Progenitor cell of endocrine pancreas (in vitro differentiated cells): ENCODE measurements at places on chromosomes 11 and 22.

DNA sequence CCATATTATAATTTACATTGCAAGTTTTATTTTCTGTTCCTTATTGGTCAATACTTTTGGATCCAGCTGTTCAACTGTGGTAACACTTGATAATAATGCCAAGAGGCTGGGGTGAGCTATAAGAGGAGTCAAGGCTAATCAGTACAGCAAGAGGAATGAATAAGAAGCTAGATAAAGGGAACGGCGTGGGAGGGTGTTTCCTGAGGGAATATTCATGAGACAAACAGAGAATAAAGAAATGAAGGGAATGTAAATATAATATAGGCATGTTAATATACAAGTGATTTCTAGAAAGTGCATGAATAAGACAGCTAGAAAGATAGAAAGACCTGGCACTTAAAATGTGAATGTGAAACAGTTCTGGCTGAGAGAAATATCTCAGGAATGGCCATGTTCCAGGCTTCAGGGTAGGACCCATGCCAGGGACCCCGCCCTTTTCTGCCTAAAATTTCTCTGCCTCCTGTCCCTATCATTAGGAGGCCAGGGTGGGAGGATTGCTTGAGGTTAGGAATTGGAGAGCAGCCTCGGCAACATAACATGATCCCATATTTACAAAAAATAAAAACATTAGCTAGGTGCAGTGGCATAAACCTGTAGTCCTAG, 3.9 kb downstream of the OR51B4 start:
- DNase-seq: no peak

DNA sequence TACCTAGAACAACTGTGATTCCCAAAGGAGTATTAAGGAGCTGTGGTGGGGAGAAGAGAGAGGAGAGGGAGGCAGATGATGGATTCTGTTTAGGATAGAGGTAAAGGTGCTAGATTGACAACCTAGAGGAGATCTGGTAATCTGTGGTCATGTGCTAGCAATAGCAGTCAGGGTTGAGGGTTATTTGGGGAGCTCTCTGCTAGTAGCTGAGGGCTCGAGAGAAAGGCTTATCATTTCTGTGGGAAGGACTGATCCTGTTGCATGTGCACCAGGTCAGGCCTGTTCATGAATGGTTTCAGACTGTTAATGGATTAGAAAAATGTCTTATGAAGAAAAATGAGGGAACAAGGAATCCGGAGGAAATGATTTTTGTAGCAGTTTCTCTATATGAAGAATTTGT, 63.2 kb downstream of the MTMR3 start:
- DNase-seq: no peak

DNA sequence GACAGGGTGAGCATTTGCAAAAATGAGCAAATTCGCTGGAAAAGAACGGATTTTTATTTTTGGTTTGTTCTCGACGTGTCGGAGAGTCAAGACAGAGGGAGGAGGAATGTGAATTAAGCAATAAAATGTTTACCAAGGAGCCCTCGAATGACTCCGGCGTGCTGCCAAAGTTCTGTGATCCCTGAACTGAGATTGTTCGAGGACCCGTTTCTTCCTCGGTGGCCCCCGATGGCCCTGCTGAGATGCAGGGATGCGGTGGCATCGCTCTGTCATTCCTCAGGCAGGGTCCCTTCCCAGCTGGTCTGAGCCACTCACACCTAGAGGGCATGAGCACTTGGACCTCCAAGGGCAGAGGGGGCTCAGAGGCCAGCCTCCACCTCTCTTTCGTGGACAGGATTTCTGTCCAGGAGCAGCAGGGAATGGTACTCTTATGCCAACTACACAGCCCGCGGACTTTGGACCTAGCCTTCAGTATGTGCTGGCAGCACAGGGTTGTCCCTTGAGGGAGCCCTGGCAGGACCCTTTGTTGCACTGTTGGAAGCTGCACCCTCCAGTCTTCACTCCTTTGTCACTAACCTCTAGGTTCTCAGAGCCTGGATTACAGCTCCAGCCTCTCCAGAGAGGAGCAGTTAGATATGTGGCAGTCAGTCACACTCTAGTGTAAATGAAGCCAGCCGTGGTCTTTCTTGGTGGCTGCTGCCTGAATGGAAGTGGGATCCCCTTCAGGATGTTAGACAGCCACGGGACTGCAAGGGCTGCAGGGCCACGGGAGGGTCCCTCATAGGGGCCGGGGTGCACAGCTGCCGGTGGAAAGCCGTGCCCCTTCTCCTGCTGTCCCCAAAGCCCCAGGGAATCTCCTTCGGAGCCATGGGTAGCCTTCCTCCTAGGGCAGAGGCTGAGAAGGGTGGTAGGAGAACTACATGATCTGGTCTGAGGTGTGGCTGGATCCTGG, 109.4 kb upstream of the ANO1 start:
- no peak for DNase-seq

GRCh38 chr11:47177846-47178245, 1.2 kb upstream of the ARFGAP2 start:
- DNase-seq: no peak

DNA sequence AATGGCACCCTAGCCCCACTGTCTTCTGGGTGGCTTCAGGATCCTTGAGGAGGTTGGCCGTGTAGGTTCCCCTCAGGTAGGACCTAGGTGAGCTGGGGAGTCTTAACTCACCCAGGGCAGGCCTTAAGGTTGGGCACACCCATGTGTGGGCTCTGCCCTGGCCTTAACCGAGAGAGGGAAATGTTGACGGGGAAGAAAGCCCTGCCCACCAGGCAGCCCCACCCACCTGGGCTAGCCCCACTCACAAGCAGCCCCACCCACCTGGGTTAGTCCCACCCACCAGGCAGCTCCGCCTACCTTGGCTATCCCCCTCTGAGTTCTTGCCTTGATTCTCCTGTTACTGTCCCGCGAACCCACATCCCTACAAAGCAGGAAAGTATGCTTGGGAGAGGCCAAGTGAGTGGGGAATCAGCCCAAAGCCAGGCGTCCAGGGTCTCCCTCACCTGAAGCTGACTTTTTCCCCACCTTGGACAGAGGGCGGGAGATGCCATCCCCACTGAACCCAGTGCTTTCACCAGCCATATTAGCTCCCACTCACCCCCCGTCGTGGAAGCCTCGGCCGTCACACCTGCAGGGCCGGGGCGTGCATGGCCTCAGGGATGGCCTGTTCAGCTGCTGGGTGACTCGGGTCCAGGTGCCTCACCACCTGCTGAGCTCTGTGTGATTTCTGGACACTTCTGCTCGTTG, at the start of gene MYEOV:
MYEOV (plus strand) TSS at position 337 of the 687 bp plus-strand sequence. CDS start 1,200 bp downstream, outside the sequence.
- DNase-seq: no peak

- no peak for DNase-seq
Observed at GRCh38 chr11:30485756-30486155, 100.4 kb downstream of the MPPED2 start.

- no peak for DNase-seq
Observed at GRCh38 chr11:120912504-120912903, 111.4 kb upstream of the TBCEL start.

GRCh38 chr11:112541140-112542046, 280.7 kb upstream of the PLET1 start:
- no peak for DNase-seq

GRCh38 chr11:109788948-109789490, 304.2 kb upstream of the ZC3H12C start:
- DNase-seq: no peak

GRCh38 chr11:95699631-95700470, 89.7 kb downstream of the FAM76B start:
- no peak for DNase-seq

GRCh38 chr11:71221821-71222220, 30.6 kb downstream of the SHANK2 start:
- no peak for DNase-seq

DNA sequence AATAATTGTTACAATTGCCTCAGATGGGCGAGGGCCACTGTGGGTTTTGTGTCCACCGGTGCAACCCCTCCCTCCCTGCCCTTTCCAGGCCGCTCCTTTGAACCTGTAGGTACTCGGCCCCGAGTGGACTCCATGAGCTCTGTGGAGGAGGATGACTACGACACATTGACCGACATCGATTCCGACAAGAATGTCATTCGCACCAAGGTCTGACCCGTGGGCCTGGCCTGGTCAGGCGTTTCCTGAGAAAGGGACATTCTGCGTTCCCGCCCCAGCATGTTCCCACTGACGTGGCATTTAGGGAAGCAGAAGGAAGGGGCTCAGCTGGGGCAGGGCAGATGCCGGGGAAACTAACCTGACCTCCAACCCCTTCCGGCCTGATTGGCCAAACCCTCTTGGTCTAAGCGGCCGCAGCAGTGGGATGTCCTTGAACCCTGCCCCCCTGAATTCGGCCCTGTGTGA, 10.1 kb downstream of the SIDT2 start:
- no peak for DNase-seq

DNA sequence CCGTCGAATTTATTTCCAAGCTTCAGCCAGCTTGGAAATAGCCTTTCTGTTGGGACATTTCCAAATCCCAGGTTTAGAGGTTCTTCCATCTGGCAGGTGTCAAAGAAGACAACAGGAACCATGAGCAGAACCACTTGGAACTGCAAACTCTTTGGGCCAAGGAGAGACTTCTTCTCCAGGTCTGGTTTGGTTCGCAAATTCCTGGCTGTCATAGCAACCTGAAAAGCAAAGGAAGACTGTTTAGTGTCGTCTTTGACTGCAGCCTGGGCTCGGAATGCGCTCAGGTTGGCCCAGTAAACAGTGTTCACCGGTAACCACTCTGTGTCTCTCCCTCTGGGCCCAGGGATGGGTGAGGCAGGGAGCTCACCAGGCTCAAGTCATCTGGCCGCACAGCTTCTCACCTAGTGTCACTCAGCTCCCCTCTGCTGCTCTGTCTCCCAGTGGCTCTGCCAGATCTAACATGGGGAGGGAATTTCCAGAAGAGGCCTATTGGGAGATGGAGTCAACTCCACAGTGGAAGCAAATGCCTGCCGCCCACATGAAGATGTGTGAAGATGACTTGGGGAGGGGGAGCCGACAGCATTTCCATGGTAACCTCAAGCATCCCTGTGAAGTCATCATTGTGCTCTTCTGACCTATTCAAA, 11.9 kb upstream of the CLMP start:
- DNase-seq: no peak

DNA sequence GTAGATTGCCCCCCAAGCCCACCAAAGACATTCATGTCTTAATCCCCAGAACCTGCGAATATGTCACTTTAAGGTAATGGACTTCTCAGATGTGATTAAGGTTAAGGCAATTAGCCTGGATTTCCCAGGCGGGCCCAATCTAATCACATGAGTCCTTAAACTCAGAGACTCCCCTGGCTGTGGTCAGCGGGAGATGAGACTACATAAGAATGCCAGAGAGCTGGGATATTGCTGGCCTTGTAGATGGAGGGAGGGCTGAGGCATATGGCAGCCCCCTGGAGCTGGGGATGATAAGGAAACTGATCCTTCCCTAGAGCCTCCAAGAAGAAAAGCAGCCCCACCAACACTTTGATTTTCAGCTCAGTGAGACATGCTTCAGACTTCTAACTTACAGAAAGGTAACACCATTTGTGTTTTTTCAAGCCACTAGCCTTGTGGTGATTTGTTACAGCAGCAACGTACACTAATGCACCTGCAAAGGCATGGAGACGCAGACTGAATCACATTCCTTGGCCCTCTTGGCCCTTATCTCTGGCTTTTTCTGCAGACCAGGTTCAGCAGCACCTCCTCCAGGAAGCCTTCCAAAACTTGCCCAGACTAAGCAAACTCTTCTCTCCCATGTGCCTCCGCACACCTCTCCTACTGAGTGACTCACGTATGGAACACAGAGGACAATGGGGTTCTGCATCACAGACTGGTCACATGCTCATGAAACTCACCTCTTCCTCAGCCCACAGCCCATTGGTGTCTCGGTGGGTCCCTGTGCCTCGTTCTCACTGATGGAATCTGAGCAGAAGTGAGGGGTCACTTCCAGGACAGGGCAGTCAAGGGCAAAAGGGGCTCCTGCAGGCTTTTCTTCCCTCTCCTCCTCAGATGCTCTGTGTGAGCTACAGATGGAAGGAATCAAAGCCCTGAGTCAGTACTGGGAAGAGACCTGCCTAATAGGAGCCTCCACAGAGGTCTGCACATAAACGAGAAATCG, 86.3 kb upstream of the HMGXB4 start:
- DNase-seq: no peak

GRCh38 chr11:390175-390574, 3.8 kb upstream of the PKP3 start:
- no peak for DNase-seq

DNA sequence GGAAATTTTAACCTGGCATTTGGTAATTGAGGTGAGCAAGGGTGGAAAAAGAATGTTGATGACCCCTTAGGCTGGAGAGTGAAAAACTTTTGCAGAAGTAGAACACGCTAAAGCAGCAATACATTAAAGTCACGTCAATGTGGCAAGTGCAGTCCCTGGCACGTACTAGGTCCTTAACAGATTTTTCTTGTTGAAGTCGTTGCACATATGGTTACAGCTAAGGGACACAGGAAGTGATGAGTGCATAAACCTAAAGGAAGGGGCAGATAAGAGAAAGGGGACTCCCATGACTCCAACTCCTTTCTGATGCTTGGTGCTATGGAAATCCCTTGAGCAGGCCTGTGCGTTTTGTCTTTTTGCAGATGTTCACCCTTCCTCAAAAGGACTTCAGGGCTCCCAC, 1.2 kb downstream of the ACCS start:
- DNase-seq: no peak

- DNase-seq: no peak
Observed at GRCh38 chr11:86255896-86256295, 11.3 kb downstream of the EED start.

- no peak for DNase-seq
Observed at GRCh38 chr22:45072322-45072903, 62.6 kb upstream of the PHF21B start.

DNA sequence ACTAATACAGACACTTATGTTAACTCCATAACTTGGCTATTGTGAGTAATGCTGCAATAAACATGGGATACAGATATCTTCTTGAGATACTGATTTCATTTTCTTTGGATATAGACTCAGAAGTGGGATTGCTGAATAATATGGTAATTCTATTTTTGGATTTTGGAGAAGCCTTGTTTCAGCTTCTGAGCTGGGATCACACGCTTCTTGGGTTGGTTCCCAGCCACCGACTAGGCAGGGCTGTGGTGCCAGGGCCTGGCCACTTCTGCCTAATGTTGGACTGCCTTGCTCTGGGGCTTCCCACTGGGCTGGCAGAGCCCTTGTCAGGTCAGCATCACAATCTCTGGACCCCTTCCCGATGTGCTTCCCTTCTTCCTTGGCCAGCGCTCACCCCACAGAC, 14.0 kb upstream of the MCHR1 start:
- no peak for DNase-seq

GRCh38 chr11:62505440-62506091, 41.0 kb downstream of the AHNAK start:
- DNase-seq: no peak

DNA sequence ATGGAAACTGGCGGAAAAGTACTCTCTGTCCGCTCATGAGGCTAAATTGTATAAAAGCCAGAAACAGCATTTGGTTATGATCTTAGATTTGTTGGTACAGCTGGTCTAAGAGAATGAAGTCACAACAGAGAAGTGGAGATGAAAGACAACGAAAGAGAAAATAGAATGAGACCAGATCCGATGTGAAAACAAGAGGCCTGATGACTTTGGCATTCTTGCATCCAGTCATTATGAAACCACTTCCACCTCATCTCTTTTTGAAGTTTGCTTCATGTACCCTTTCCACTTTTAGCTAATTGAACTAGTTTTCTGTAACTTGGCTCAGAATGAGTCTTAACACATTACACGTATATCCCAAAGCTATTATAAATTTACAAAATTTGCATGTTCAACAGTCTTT, 1431.7 kb downstream of the LRRC4C start:
- DNase-seq: no peak
